GM12891 (cell line): ENCODE measurements at places on chromosomes 2 and 18.

DNA sequence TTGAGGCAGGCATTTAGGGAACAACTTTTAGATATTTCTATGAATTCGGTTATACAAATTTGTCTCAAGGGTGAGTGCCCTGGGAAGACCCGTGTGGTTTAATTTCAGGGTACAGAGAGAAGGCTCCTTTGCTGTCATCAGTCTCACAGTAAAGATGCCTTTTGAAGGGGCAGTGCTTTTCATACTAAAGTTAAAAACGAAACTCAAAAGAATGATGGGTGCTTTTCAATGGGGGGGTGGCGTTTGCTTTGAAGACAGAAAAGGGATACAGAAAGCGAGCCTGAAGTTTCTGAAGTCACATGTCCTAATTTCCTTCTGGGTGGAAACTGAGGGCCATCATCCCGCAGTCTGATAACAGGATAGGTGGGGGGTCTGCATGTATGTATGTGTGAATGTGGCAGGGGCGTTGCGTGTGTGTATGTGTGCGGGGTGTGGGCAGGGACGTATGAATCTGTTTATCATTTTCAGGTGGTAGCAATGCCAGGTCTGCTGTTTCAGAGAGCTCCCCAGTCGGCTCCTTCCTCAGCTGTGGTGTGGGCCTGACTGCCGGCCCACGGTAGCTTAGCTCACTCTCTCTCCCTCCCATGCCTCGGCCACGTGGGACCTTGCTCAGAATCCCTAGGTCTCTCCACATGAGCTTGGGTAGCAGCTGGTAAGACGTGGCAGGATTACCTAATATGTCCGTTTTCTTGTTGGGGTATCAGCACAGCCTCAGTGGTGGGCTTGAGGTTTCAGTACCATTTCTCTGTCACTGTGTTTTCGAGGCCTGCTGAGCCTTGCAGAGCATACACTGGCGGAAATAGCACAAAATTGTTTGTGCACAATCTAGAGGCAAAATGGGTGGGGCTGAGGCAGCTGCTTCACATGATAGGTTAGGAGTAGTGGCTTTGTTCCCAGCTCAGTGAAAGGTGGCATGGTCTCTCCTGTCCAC, 32.7 kb downstream of the ARHGAP25 start:
- no peak for DNase-seq

GRCh38 chr2:145194673-145195072, 674.8 kb upstream of the ZEB2 start:
- no peak for DNase-seq

DNA sequence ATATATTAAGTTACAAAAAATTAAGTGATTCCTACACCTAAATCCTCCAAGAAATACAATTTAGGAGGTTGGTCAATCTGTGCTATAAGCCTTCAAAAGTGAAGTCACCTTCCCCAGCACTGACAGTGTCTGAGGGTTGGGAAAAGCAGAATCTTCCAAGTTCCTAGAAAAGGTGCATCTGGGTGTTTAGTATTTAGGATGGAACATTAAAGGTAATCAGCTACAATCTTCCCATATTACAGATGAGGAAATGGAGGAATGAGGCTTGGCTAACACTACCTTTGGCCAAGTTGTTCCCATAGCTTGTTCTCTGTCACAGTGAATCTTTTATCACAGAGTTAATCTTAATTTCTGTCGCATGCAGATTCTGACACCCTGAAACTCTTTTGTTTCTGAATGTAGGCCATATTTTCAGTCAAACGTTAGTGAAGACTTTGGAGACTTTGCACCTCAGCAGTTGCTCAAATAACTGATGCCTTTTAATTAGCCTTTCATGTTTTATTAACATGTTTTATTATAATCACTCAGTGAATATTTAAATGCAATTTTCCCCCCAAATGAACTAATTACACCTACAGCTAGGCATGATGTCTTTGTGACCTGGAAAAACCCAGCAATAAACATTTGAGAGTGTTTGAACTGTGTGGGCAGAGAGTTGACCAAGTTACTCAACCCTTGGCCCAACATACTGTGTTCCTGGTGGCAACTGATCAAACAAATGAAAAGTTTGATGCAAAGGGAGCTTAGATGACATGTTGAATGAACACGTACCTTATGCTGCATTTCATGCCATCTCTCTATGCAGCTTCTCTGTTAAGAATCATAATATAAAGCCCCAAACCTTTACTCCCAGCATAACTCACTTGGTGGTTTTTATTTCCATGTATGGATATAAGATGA, 17.6 kb downstream of the FN1 start:
- no peak for DNase-seq

- DNase-seq, result no peak
Observed at GRCh38 chr2:239324456-239324855, 76.4 kb downstream of the HDAC4 start.

DNA sequence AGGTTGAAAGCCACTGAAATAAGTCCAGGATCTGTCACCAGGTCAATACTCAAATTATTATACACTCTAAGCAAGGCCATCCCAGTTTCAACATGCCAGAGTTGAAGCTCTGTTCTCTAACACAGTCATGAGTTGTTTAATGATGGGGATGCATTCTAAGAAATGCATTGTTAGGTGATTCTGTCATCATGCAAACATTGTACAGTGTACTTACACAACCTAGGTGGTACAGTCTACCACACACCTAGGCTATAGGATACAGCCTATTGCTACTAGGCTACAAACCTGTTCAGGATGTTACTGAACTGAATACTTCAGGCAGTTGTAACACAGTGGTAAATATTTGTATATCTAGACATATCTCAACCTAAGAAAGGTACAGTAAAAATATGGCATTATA, 162.2 kb downstream of the BAZ2B start:
- DNase-seq, result no peak

DNA sequence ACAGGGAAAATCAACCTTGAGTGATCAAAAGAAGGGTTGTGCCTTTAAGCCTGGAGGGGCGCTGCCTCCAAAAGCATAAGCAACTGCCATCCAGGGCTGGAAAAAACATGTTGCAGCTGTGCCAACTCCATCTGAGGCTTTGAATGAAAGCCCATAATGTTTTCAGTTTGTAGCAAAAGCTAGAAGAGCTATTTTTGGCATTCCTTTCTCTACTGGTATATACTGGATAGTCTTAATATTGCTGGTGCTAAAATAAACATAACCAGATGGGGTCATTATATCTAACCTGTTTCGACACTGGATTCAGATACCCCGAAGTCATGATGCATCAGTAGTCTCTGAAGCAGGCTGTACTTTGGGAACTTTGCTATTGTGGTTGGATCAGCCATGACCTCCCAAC, 25.1 kb downstream of the ANXA4 start:
- DNase-seq, result no peak

DNA sequence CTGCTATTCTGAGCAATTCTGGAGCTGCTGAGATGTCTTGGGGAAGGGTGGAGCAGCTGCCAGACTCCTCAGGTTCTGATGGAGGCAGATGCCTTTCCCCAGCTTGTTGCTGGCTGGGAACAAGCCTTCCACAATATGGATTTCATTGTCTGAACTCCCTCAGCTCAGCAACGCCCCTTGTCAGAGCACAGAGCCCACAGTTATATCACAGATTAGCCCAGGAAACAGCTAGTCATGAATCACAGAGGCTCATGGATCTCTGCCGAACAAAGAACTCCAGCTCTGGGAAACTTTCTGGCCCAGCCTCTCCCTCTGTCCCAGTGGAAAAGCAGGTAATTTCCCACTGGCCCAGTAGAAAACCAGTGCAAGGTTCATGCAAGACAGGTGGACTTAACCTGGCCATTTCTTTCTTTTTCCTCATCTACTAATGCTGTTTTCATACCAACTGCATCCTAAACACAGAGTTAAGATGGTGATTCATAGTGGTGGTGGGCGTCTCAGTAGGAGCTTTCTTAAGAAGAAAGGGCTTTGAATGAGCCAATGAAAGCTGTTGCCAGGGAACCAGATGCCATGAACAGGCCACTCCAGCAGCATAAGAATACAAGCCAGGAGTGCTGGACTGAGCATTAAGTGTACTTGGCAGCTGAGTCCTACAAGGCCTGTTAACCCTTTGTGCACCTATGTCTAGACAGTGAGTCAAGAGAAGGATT, 8.7 kb upstream of the KIAA2012 start:
- no peak for DNase-seq

DNA sequence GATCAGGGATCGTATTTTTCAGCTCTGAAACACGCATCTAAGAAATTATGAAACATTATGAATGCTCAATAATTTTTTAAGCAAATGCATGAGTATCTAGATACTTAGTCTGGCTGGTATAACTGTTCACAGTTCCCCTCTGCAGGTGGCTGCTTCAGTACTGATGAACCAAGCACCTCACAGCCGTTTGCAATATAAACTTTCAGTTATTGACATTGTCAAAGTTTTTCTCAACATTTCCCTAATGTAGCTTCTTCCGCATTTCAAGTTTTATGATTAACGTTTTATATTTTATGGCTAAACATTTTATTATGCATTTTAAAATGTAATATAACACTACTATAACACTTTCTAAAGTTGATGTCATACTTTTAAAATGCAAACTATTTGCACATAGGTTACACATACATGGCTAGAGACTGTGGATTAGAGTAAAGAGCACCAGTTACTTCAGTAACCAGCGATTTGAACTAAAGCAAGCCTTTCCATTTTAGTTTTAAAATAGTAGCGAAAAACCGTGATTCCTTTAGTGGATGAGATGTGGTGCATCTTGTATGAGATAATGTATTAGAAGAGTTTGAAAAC, 495.4 kb downstream of the XIRP2 start:
- DNase-seq, result no peak

DNA sequence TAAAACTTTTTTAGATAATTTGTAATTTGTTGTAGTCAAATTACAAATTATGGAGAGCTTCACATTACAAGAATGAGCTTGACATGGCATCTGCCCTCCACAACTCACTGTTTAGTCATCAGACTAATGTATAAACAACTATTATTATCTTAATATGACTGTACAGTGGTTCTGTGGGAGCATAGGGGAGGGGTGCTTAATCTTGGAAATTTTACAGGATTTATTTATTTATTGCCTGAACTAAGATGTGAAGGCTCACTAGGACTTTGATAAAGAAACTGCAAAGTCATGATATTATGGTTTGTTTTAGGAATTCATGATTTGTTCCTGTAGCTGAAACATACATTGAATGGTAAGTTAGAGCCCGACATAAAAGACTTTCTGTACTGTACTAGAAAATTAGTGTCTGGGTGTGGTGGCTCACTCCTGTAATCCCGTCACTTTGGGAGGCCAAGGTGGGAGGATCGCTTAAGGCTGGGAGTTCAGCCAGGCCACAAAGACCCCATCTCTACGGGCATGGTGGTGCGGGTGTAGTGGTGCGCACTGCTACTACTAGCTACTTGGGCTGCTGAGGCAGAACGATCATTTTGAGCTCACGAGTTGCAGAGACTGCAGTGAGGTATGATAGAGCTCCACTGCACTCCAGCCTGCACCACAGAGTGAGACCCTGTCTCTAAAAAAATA, 2.1 kb downstream of the MARCHF7 start:
- no peak for DNase-seq

GRCh38 chr18:46449033-46449432, 208.0 kb downstream of the LOXHD1 start:
- DNase-seq, result no peak

DNA sequence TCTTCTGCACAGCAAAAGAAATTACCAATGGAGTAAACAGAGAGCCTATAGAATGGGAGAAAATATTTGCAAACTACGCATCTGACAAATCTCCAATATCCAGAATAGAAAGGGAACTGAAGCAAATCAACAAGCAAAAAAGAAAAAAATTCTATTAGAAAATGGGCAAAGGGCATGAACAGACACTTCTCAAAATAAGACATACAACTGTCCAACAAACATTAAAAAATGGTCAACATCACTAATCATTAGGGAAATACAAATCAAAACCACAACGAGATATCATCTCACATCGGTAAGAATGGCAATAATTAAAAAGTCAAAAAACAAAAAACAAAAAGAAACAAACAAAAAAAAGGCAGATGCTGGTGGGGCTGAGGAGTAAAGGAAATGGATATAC, 356.4 kb downstream of the ADCYAP1 start:
- DNase-seq, result no peak

GRCh38 chr2:102004581-102004980, 12.8 kb downstream of the IL1R2 start:
- no peak for DNase-seq

GRCh38 chr18:46794607-46795006, 37.8 kb upstream of the ST8SIA5 start:
- no peak for DNase-seq

DNA sequence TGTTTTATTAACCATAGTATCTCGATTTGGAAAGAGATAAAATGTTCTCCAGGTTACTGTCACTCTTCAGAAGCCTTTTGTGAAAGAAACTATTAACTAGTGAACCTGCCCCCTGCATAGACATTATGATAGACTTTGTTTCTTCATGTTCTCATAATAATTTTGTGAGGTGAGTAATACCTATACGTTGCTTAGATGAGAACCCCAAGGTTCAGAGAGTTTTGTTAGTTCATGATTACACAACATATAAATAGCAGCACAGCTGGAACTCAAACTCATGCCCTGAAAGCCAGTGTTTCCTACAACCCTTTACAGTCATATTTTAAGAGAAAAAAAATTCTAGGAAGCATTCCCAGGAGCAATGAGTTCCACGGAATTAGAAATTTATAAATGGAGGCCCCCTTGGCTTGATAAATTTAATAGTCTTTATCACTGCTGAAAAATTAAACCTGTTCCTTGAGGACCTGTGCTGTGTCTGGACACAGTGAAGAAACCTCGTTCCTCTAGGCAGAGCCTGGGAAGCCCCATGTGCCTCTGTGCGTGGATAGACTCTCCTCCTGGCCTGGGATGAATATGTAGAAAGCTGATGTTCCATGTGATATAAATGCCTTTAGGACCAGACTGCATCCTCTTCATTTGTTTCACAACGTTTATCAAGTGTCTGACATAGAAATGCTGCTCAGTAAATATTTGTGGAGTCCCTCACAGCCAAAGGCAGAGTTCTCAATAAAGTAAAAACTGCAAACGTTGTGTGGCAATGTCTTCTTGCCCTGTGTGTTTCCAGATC, 1257.0 kb upstream of the GYPC start:
- no peak for DNase-seq

DNA sequence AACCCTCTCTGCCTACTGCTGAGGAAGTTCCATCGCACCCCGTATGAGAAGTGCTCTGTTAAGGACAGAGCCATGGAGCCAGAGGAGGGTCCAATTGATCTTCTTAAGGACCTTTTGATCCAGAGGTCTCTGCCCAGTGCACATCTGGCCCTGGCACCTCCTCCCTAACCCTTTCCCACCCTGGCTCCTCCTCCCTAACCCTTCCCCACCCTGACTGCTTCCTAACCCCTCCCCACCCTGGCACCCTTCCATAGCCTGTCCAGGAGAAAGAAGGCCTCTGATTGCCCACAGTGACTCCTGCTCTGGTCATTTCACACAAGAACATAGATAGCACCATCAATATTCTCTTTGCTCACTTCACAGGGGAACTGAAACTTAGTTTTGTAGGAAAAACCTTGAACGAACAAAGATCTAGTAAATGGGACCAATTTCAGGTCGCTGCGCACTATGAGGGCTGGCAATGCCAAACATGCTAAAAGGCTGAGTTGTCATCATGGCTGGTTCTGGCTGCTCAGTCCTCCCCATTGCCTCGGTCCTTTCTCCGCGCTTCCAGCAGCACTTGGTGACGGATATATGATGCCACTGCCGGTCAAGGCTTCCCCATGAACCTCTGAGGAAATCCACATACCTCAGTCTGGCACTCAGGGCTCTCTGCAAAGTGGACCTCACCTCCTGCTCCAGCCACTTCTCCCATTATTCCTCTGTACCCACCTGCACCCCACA, 49.2 kb downstream of the PKDCC start:
- no peak for DNase-seq

- no peak for DNase-seq
Observed at GRCh38 chr2:74107071-74107470, 40.6 kb downstream of the BOLA3 start.

- no peak for DNase-seq
Observed at GRCh38 chr2:54416166-54416813, 39.8 kb upstream of the SPTBN1 start.

- DNase-seq, result no peak
Observed at GRCh38 chr2:159010963-159011362, 42.5 kb downstream of the TANC1 start.
